Activated T-helper 17 cell treated with anti-CD3 and anti-CD28 coated beads, Interleukin-2, amount 50 U/mL, for 72 hours (primary cell): ENCODE measurements at places on chromosomes 1 and 21.
A peak's percentile ranks its signal among the peaks of the same experiment; 100 is the strongest.

- peak; percentile 78 for ATAC-seq
Observed at GRCh38 chr1:24930260-24931145, at the start of gene RUNX3. TSS of gene RUNX3 (minus strand) at chr1:24930276. CDS start at chr1:24929868, 408 bp downstream.

DNA sequence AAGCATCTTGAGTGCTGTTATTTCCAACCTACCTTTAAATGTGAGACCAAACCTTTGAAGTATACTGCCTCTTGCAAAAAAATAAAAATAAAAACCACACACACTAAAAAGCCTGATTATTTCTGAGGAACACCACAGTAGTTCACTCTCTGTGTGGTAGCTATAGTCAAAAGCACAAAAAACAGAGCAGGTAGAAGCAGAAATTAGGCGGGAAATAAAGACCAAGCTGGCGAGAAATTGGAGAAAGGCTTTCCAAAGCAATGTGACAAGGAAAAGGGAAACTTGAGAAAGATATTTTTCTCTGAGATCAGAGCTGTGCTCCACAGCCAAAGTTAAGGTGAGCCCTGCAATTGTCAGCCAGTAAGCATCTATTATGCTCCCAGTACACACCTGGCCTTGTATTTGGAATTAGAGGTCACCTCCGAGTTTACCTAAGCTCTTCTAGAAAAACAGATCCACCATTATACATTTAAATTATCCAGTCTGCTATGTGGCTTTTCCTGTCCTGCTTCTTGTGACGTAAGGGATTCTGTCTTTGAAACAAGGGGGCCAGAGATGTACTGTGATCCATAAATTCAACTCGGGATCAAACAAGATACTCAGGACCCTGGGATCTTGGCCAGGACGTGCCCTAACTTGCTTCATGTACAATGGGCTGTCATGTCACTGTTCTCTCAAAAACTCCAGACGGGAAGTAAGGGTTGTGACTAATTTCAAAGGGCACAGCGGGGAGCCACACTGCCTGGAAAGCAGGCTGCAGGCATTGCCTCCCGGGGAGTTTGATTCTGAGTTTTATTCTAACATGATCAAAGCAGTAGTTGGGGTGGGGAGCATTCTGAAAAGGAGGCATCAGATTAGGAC, 39.8 kb upstream of the RAB4A start:
- no peak for ATAC-seq

- ATAC-seq: peak; percentile 4
Observed at GRCh38 chr1:15618077-15618654, 908 bp downstream of the DDI2 start.

- ATAC-seq: no peak
Observed at GRCh38 chr21:44695641-44696040, 1.3 kb upstream of the KRTAP10-12 start.

- ATAC-seq: no peak
Observed at GRCh38 chr1:217590598-217590997, 40.3 kb downstream of the GPATCH2 start.

GRCh38 chr1:231272880-231273279, 31.9 kb downstream of the GNPAT start:
- peak; percentile 27 for ATAC-seq

GRCh38 chr1:206002160-206002559, 1.0 kb downstream of the RAB7B start:
- no peak for ATAC-seq

- no peak for ATAC-seq
Observed at GRCh38 chr21:37671381-37671780, 244.9 kb downstream of the KCNJ6 start.

- no peak for ATAC-seq
Observed at GRCh38 chr1:220775240-220775853, 11.4 kb upstream of the MTARC1 start.

GRCh38 chr1:234760303-234760723, 150.3 kb upstream of the IRF2BP2 start:
- ATAC-seq: no peak
